GDM1 (cell line): ENCODE measurements at places on chromosomes 5 and 9.

GRCh38 chr5:30343707-30344106, 849.8 kb upstream of the CDH6 start:
- DNase-seq = no peak

- no peak for DNase-seq
Measured at GRCh38 chr5:174386846-174387245, 337.5 kb upstream of the MSX2 start.

GRCh38 chr5:150138551-150139265, 16.9 kb downstream of the PDGFRB start:
- no peak for DNase-seq

DNA sequence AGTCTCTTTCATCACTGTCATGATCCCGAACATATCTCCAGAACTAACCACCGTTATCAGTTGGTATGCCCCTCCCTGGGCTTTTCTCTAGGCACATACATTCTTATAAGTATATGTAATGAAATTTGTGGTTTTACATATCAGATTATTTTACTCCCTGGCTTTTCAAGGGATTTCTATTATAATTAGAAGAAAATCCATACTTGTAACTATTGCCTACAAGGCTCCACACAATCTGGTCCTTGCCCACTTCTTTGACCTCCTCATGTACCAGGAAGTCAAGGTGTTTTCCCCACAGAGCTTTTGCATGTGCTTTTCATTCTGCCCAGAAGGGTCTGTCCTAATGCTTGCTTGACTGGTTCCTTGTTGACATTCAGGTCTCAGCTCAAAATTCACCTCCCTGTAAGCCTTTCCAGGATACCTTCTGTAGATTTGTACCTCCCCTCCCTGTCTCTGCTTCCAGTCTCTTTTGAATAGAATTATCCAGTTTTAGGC, 33.6 kb upstream of the HSD17B4 start:
- no peak for DNase-seq

GRCh38 chr9:36862206-36863145, 171.6 kb downstream of the PAX5 start:
- DNase-seq = no peak

GRCh38 chr5:149172709-149173505, 31.6 kb downstream of the ABLIM3 start:
- no peak for DNase-seq

DNA sequence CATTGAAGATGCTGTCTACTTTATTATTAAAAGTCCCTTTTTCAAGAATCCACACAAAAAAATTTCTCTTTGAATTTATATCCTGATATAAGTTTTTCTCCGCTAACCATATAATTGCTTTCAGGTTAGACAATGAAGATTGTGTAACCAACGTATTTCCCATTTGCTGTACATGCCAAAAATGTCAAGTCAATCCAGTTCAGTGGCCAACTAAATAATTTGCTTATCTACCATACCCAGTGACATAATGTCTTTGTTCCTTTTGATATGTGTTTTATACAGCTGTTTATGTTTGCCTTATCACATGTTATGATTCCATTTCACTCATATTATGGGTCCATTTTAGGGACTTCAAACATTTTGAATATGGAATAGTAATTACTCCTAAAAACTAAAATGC, 349.9 kb downstream of the EFNA5 start:
- DNase-seq = no peak

GRCh38 chr9:13020146-13021040, 245.6 kb downstream of the LURAP1L start:
- DNase-seq = no peak

GRCh38 chr5:65769539-65769938, 47.5 kb downstream of the NLN start:
- DNase-seq = no peak

DNA sequence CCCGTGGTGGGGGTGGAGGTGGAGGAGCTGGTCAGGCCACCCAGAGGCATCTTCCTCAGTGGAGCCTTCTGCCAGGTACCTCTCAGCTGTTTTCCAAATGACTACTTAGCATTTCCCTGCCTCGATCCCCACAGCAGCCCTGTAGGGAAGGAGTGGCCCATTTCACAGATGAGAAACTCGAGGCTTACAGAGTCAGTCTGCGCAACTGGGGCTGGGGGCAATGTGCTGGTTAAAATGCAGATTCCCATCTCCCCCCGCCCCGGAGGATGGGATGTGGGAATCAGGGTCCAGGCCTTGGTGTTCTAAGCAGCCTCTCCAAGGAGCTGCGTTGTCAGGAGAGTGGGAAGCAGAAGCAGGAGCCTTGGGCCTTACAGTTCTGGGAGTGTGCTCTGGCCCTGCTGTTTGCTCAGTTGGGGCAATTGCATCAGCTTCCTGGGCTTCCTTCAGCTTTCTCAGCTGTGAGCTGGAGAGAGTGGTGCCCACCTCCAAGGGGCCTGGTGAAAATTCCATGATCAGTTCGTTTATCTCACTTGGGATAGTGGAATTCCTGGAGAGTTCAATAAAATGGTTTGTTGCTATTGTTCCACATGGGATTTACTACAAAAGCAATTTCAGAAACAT, 19.4 kb downstream of the ERGIC1 start:
- DNase-seq = no peak

DNA sequence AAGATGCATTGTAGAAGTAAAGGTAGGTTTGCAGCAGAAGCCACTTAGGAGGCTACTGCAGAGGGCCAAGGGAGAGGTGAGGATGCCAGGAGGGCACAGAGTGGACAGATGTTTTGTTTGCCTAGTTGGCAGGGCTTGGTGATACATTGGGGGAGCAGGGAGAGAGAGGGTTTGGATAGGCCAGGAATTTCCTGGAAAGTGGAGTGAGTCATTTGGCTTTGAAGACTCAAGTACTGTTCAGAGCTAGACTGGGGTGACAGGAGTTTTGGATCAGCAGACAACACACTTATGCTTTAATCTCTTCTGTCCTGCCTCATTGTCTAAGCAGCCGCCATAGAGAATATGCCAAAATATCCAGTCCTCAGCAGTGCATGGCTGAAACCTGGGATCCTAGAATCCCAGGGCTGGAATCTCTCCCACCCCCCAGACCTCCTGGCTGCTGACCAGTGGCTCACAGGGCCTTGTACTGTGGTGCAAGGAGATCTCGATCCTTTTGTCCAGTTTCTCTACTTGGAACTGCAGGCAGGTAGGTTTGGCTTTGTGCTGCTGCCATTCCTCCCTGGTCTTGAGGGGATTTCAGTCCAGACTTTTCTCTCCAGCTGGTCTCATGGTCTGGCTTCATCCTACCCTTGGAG, 11.0 kb downstream of the TMEM268 start:
- no peak for DNase-seq

GRCh38 chr9:126347911-126348760, 21.5 kb downstream of the MVB12B start:
- no peak for DNase-seq

DNA sequence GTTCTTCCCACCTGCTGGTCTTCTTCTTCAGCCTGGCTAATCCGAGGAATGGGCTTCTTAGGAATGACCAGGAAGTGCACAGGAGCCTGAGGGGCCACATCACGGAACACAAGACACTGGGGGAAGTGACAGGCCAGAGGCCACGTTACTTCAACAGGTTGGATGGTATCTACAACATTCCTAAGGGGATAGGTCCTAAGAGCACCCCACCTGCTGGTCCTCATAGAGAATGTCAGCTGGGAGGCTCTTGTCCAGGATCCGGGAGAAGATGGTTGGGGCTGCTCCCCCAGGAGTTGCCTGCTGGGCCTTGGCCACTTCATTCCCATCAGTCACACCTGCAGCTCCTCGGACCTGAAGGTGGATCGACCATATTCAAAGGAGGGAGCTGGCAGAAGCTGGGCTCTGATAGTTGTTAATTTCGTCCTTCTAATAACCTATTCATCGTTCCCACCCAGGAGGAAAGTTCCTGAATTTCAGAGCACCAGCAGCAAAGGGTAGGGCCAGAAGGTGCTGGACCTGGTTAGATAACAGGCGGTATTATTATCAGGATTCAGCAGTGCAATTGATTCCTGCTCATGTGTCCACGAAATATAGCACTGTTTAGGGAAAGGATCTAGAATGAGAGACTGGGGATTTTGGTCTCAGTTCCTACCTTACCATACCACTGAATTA, 1.3 kb downstream of the HINT2 start:
- no peak for DNase-seq

GRCh38 chr5:41649659-41650058, 139.3 kb upstream of the PLCXD3 start:
- DNase-seq = no peak

DNA sequence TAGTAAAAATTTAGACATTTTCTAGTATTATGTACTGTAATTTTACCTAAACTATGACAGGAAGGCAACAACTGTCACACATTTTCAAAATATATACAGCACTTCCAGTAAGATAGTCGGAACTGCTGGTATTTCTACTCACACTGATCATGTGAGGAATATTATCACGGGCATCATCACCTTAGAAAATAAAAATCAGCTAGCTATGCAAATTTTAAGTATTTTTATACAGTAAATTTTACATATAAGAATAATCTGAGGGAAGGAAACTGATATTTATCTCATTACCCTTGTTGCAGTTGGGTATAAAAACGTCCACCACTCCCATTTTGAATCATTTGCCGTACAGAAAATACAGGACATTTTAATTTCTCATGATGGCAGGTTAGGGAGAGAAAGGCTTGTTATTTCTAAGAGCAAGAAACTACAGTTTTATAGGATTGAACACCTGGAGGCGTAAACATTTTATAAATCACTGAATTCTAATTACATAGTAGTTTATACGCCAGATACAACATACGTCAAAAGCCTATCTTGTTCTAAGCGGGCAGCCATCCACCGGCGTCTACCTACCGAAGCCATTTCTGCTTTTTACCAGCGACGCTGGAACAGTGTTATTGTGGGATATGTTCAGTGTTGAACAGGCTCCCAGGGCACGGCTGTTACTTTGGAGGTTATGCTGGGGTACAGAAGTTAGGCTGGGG, 729 bp upstream of the TNPO1 start:
- no peak for DNase-seq

DNA sequence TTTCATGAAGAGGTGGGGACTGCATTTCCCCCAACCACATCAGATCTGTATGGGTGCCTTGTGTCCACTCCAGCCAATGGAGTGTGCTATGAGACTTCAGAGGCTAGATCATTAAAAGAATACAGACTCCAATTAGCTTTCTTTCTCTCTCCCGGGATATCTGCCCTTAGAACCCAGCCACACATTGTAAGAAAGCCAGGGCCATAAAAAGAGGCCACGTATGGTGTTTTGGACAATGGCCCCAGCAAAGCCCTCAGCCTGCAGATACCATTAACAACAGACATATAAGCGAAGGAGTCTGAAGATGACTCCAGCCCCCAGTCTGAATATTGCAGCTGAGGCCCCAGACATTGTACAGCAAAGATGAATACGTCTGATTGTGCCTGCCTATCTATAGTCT, 21.5 kb downstream of the IL6ST start:
- DNase-seq = no peak

DNA sequence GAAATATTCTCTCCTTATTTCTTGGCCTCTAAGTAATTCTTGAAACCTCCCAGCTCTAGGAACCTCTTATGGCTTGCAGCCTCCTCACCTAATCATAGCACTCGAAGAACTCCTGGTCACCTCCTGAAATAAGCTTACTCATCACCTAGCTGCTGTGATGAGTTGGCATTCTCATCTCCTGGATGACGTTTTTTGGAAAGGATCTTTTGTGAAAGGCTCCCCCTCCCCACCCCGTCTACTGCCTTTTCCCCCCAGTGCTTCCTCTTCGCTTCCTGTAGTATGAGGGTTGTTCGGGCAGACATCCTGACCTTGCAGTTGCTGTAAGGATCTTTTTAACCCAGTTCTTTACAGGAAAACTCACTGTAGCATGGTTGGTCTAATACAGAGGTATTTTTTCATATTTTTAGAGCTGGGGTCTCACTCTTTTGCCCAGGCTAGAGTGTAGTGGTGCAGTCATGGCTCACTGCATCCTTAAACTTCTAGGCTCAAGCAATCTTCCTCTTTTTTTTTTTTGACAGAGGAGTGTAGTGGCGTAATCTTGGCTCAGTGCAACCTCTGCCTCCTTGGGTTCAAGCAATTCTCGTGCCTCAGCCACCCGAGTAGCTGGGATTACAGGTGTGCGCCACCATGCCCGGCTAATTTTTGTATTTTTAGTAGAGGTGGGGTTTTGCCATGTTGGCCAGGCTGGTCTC, 41.8 kb downstream of the ARHGAP26 start:
- DNase-seq = no peak

GRCh38 chr5:10017786-10018185, 231.9 kb downstream of the ATPSCKMT start:
- DNase-seq = no peak
